ENCODE measurements at places on chromosomes 2 and 18.

- DNase-seq, result no peak
Measured at GRCh38 chr18:27728659-27729058, 448.3 kb downstream of the CDH2 start.

- no peak for DNase-seq
Measured at GRCh38 chr18:39752351-39752750, 2186.8 kb upstream of the CELF4 start.

DNA sequence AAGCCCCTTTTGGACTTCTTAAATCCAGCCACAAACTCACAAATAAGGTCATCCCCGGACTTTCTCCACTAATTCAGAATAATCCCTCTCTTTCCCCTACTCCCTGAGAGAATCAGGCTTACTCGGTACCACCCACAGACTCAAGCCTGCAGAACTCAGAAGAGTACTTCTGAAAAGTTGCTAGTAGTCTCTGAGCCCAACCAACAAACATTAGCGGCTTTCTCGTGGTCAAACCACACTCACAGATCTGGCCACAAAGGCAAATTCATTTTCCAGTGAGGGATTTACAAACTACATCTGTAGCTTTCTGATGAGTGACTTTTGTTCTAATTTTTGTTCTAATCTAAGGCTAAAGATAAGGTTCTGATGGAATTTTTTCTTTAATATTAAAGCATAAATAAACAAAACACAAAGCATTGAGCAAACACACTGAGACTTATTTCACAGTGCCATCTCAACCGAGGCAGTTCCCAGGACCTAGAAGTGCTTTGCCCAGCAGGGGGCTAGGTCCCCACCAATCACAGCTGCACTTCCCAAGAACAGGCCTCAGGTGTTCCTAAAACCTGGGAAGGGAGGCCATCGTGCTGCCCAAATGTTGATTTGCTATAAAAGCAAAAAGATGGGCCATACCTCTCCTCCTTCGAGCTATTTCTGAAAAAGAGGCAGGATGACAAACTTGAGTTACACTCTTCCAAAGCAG is 110.7 kb downstream of the COLEC12 start:
- DNase-seq, result peak; percentile 12

DNA sequence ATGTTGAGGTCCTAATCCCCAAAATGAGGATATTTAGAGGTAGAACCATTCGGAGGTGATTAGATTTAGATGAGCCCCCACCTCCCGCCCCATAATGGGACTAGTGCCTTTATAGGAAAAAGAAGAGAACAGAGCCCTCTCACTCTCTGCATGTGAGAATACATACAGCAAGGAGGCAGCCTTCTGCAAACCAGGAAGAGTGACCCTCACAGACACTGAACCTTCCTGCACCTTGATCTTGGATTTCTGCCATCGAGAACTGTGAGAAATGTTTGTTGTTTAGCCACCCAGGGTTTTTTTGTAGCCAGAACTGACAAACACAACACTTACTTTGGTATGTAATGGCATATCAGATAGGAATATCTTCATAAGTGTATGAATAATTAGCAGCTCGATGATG is 83.7 kb downstream of the XIRP2 start:
- no peak for DNase-seq

DNA sequence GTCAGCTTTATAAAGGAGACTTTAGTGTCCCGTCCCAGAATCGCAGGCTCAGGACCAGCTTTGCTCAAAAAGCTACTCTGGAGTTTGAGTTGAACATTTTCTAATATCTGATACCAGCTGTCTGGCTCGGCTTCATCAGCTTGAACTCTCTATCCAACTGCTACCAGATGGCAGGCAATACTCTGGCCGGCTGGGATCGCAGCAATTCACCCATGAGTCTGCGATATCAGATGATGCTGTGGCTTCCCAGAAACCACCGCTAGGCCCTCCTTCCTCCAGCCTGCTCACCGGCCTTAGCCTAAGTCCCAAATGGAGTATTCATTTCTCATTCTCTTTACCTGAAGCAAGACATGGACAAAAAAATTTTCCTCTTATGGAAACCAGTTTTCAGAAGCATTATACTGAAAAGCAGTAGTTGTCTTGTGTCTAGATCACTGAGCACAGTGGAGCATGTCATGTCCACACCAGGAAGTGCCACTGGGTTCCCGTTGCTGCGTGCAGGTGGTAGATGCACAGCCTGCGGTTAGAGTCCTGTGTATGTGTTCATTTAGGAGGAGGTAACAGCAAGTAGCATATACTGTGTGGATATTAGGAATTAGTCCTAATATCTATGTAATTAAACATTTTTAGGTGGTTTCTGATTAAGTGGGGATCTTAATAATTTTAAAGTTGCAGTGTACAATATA is 162.0 kb upstream of the SOX11 start:
- DNase-seq, result no peak

- DNase-seq, result no peak
Measured at GRCh38 chr2:191508738-191509137, 169.2 kb upstream of the NABP1 start.

GRCh38 chr2:83186105-83186760 is 1272.8 kb downstream of the SUCLG1 start:
- no peak for DNase-seq

- DNase-seq, result no peak
Measured at GRCh38 chr2:152465541-152465940, 130.6 kb downstream of the FMNL2 start.

DNA sequence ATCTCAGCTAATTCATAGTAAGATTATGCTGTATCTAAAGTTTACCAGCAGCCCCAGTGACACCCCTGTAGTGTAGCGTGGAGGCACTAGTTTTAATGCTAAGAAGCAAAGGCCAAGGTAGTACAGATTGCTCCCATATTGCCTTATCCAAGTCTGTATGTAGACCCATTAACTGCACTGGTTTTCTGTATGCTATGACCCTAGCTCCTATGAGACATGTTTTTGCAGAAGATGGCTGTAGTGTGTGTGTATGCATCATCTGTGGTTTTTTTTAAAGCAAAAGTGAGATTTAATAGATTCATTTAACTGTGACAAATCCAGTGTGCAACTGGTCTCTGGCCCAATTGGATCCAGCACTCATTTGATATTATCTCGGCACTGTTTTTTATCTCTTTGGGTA is 86.5 kb downstream of the HAUS1 start:
- no peak for DNase-seq

DNA sequence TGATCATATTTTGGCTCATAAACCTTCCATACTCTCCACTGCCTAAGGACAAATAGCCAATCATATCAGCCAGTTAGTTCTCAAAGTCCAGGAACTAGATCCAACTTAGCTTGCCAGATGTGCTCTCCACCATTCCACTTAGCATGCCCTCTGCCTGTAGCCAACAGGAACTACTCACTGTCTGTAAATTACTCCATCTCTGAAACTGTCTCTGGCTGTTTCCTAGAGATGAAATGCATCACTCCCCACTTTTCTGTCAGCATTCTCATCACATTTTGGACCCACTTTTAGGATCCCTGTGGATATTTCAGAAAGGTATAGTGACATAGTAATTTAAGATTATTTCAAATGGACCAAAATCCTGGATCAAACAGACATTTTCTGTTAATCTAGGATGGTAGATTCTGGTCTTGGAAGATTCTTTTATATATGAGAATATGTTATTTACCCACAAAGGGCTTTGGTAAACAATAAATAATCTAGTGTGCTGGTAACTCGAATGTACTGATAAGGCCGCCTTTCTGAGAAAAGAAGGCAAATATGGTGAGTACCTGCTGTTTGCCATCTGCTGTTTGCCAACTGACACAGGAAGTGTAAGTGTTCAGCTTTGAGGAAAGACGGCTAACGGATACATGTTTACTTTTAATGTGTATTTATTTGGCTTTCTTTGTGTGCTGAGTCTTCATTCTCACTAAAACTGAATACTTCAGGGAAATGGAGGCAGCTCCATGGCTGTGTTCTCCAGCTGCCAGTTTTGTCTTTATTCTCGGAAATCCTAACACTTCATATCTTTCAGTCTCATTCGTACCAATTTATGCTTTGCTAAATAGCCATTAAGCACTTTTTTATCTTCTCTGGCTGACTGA is 79.5 kb downstream of the EVA1A start:
- DNase-seq, result peak; percentile 63

- DNase-seq, result no peak
Measured at GRCh38 chr18:13525381-13526029, 200.9 kb downstream of the FAM210A start.
